ENCODE measurements at places on chromosomes 2 and 18.

GRCh38 chr18:56967035-56967434, 179.9 kb upstream of the BOD1L2 start:
- no peak for DNase-seq

- DNase-seq = no peak
Observed at GRCh38 chr2:177271981-177272666, 7.6 kb upstream of the NFE2L2 start.

- no peak for DNase-seq
Observed at GRCh38 chr18:493986-494983, 6.2 kb downstream of the COLEC12 start.

- peak; percentile 46 for DNase-seq
Observed at GRCh38 chr18:79918615-79919011, 32.8 kb downstream of the SLC66A2 start.

DNA sequence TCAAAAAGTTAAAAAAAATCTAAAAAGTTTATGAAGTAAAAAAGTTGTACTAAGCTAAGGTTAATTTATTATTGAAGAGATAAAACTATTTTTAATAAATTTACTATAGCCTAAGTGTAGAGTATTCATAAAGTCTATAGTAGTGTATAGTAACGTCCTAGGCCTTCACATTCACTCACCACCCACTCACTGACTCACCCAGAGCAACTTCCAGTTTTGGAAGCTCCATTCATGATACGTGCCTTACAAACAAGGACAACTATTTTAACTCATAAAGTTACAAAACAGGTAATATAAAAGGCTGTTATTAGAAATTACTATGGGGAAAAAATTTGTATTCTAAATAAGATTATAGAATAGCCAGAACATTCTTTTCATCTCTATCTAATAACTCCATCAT, 158.9 kb upstream of the FN1 start:
- DNase-seq = no peak

- DNase-seq = no peak
Observed at GRCh38 chr18:31511098-31511497, 13.1 kb downstream of the DSG2 start.

- no peak for DNase-seq
Observed at GRCh38 chr18:9366126-9366714, 31.6 kb downstream of the TWSG1 start.
